Endothelial cell (in vitro differentiated cells): ENCODE measurements at places on chromosomes 5 and 9. TPM values are rescaled to one million over a fixed set of nuclear protein-coding genes. Genes with fewer than 3 reads are reported as not detected.

- peaks cover 81% of the 10 kb centered on the region for H3K4me1 ChIP-seq
- H3K27ac ChIP-seq = no peak overlapping the region
- no peak for DNase-seq
- peaks cover 6% of the 10 kb centered on the region for H3K27me3 ChIP-seq
- peak overlapping the region; percentile 87 for H3K4me3 ChIP-seq
These were observed 5.0 kb downstream of the SPRY4 start for GRCh38 chr5:142319560-142320429.

GRCh38 chr5:114782869-114783268 lies 386.8 kb downstream of the TRIM36 start:
- peak; percentile 14 for DNase-seq
- H3K4me1 ChIP-seq = peaks cover 5% of the 10 kb centered on the region
- H3K27ac ChIP-seq = no peak overlapping the region
- H3K27me3 ChIP-seq = peaks cover 1% of the 10 kb centered on the region

DNA sequence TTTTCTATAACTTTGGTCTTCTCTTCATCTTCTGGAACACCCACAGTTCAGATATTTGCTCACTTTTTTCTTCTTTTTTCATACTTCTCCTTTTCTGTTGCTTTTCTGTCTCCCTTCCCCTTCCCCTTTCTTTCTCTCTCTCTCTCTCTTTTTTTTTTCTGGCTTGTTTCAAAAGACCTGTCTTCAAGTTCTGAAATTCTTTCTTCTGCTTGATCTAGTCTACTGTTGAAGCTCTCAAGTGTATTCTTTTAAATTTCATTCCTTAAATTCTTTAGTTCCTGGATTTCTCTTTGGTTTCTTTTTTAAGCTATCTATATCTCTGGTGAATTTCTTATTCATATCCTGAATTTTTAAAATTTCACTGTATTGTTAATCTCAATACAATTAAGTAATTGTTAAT lies 11.2 kb downstream of the ALG2 start:
- peaks cover 10% of the 10 kb centered on the region for H3K36me3 ChIP-seq
- no peak overlapping the region for H3K27ac ChIP-seq

SMIM33 gene
- not detected for total RNA-seq

- H3K4me1 ChIP-seq = peaks cover 26% of the 10 kb centered on the region
- no peak for DNase-seq
- peak overlapping the region; percentile 48 for H3K27ac ChIP-seq
- H3K27me3 ChIP-seq = peaks cover 8% of the 10 kb centered on the region
These were observed 21.5 kb downstream of the PLPP7 start for GRCh38 chr9:131310833-131311554.

GRCh38 chr9:121865884-121866283 lies 214.4 kb downstream of the DAB2IP start:
- no peak for DNase-seq
- no peak overlapping the region for H3K27ac ChIP-seq
- H3K27me3 ChIP-seq = peaks cover 5% of the 10 kb centered on the region
- no peak overlapping the region for H3K4me3 ChIP-seq

DNA sequence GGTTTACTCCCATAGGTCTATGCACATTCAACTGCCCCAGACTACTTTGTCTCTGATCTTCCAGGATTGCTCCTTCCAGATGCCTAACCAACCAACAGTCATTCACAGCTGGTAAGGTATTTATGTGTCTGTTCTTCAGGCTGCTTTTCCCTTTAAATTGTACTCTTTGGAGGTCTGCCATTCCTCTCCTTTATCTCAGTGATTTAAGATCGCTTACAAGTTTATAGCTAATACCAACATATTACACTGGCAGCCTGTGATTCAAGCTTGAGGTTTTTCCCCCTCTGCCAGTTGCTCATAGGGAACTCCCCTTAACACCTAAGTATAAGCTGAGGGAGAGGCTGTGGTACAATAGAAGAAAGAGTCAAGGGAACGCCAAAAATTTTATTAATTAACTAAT lies 711.7 kb upstream of the EDIL3 start:
- no peaks in the 10 kb centered on the region for H3K27me3 ChIP-seq
- DNase-seq = no peak
- no peak overlapping the region for H3K27ac ChIP-seq

CNTFR gene
- 3.1 TPM for total RNA-seq

DNA sequence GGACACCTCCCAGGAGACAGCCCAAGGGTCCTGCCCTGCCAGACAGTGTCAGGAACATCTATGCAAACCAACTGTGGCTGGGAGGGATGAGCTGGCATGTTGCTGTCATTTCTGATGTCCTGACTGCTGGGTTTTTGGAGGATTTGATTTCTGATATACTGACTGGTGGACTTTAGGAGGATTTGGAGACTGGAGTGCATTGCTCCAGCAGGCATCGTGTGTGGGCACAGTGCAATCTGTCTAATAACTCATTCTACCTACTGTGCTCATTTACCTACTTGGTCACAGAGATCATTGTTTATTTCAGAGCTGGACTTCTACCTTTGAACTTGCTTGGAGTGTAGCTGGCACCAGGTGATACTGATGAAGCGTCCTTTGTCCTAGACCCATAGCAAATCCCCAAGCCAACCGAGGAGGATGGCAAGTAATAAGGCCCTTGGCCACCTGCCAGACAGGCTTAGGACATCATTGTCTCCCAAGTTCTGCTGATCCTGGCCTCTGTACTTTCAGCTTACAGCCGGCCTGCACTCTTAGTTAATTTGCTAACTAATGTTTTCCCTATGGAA lies 124.3 kb upstream of the ICE1 start:
- H3K27me3 ChIP-seq = peaks cover 17% of the 10 kb centered on the region
- DNase-seq = no peak
- H3K36me3 ChIP-seq = peaks cover 20% of the 10 kb centered on the region
- H3K4me1 ChIP-seq = peaks cover 16% of the 10 kb centered on the region
- H3K4me3 ChIP-seq = peak overlapping the region; percentile 16

GRCh38 chr5:82365744-82366228 lies 87.6 kb upstream of the RPS23 start:
- no peak overlapping the region for H3K4me3 ChIP-seq
- DNase-seq = no peak
- no peak overlapping the region for H3K27ac ChIP-seq
- no peaks in the 10 kb centered on the region for H3K27me3 ChIP-seq
- H3K4me1 ChIP-seq = peaks cover 6% of the 10 kb centered on the region
- no peaks in the 10 kb centered on the region for H3K36me3 ChIP-seq
